ENCODE measurements at places on chromosomes 12 and 14. TPM values are rescaled to one million over a fixed set of nuclear protein-coding genes. Genes with fewer than 3 reads are reported as not detected.

DNA sequence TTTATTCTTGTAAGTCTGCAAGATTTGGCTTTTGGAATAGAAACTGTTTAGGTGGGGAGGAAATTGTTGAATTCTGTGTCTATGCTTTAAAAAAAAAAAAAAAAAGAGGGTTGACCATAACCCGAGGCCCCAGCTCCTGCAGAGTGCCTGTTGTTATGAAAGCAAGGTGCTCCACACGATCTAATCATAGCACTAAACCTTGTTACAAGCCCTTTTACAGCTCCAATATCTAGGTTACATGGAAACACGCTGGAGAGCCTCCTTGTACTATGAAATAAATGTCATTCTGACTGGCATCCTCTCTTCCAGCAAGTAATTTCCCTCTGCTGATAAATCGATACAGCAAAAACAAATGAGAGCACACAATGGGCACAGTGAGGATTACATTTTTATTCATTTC lies 303.1 kb upstream of the SOX5 start:
- no peak for DNase-seq

DNA sequence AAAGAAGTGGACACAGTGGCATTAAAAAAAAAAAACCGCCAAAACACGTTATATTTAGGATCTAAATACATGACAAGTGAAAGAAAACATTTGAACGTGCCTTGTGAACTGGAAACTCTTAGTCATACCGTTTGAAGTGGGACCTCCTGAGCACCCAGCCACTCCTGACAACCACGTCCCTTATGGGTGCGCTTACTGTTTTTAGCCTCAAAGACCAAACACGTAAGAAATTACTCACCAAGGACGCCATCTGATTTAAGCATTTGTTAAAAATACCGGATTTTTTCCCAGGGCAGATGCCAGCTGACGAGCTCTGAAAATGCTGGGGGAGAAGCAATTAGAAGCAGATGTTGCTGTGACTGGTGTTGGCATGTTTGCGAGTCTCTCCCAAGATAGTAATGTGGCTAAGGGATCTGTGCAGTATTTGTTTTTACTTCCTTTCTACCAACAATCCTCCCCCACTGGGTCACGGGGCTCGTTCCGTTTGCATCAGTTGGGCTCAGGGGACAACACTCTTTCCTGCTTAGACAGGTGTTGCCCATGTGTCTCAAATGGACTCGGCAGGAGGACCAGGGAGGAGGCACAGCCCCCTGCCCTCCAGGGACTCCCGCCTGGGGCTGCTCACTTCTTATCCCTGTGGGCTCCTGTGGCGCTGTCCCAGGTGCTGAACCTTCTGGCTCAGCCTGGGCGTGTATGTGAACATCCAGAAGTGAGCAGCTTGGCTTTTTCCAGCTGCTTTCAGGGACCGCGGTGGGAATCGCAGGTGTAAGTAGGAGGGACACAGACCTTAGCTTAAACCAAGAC lies 101.0 kb downstream of the BEGAIN start:
- peak; percentile 84 for DNase-seq

DNA sequence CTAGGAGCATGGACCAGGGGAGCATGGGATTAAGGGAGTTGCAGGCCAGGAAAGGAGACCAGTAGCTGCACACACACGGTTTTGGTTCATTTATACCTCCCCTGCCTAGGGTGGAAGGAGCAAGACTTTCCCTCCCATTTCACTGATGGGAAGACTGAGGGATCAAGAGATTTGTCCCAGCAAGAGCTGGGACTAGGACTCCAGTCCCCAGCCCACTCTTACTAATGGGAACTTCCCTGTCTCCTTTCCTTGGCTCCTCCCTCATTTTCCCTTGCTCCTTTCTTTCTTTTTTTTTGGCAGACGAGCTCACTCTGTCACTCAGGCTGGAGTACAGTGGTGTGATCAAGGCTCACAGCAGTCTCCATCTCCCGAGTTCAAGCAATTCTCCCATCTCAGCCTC lies 13.0 kb downstream of the SCNN1A start:
- no peak for DNase-seq

DNA sequence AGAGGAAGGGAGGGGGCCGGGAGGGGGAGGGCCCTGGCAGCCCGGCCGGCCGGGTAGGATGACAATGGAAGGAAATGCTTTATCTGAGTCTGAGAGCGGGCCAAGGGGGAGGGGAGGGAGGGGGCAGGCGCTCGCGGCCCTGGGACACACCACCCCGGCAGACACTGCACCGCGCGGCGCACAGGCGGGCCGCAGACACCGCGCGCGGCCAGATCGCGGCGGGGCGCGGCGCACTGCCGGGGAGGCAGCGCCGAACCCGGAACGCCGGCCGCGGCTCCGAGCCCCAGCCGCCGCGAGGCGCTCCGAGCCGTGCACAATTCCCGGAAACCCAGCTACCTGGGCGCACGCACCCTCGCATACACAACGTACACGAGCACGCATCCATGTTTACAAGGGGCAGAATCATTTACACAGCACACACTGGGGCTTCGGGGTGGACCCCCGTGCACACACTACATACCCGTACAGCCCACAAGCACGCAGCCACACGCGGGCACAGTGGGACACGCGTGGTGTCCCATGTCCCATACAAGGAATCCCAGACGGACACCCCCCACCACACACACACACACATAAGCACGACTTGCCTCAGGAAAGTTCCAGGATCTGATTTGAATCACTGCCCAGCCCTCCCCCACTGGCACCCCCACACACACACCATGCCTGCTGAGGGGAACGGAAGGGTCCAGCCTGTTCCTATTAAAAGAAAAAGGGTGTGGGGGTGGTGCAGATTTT lies at the start of gene HDAC7:
TSS of gene HDAC7 (minus strand) at position 8 of the 735 bp plus-strand sequence. CDS start 118 bp downstream, outside the sequence.
- DNase-seq = peak; percentile 85

DNA sequence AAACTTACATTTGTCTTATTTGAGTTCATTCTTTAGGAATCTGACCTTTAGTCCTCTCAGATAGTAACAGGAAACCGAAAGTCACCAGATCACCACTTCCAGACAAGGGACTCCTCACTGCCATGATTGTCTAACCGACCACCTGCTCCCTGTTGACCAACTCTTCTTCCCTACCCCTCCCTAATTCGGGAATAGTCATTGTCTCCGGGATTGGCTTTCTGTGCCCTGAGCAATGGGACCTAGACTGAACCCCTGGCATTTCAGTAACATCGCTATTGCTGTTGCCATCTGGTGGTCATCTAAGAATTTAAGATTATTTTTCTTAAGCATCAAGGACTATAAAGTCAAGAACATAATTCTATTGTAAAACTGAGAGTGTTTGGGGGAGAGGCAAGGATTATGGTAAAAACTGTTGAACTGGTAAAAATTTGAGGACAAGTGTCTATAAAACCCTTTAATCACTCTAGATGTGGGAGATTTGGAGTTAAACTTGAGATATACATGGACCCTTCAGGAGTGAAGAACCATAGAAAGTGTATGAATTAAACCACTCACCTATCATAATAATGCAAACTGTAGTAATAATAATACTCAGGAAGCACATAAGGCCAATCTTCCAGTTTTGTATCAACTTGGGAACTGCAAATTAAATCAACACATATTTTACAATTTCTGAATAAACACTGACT lies 6.3 kb downstream of the CLEC2A start:
- DNase-seq = peak; percentile 33

- DNase-seq = no peak
Measured at GRCh38 chr14:105316968-105317510, 2.5 kb downstream of the PACS2 start.

DNA sequence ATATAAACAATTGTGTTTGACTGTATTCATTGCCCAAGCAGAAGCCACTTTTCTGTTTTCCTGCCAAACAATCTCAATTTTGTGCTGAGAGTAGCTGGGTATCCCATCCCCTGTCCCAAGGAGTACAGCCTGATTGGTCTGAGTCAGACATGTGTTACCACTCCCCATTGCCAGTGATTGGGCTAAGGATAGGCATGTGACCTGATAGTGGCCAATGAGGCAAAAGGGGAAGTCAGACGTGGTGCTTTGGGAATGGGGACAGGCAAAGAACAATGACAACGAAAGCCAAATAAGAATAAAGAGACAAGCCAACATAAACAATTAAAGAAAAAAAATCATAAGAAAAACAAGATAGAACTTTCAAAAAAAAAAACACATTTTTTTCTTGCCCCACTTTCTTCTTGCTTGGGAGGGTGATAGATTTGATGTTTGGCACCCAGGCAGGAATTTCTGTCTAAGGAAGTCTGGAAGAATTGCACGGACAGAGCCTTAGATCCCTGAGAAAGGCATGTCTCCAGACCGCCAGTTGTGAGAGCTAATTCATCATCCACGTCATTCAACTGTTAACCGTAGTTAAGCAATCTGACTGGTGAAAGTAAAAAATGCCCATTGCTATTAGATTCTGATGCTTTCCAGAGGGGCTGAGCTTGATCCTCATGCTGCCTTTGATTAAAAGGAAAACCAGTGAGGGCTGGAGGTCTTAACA lies 626.6 kb upstream of the TMEM132C start:
- DNase-seq = peak; percentile 73

- DNase-seq = no peak
Measured at GRCh38 chr12:53184828-53185227, 4.1 kb upstream of the CSAD start.

GRCh38 chr12:80033448-80033847 lies 65.9 kb upstream of the OTOGL start:
- DNase-seq = peak; percentile 78

DNA sequence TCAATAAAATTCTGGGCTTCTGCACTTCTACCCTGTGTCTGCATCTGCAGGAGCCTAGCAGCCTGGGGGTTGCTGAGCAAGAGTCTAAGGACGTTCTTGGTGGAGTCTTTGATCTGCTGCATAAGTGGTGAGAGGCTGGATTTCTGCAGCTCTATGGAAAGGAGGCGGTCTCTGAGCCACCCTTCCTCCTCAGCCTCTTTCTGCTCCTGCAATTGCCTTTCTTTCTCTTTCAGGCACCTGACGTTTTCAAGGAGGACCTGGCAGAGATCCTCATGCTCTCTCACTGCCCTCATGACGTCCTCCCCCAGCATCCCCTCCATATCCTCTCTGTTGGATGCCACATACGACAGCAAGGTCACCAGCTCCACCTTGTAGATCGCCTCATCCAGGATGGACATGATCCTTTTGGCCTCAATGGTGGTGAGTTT lies 13.6 kb upstream of the TPCN1 start:
- peak; percentile 35 for DNase-seq

- no peak for DNase-seq
Measured at GRCh38 chr12:80707830-80708258, 410 bp downstream of the MYF6 start.

The CD163 gene
- not detected for total RNA-seq

The PRKAB1 gene
- total RNA-seq = 12.7 TPM

The LPAR5 gene
- not detected for total RNA-seq

The LIN7A gene
- total RNA-seq = under 0.01 TPM

The PPP4R4 gene
- total RNA-seq = 0.36 TPM

The ALX1 gene
- total RNA-seq = 18.6 TPM

The BCL2L14 gene
- total RNA-seq = not detected

The SRRM4 gene
- not detected for total RNA-seq

The SNX6 gene
- total RNA-seq = 138 TPM
